ENCODE measurements at places on chromosomes 2 and 18. TPM values are rescaled to one million over a fixed set of nuclear protein-coding genes. Genes with fewer than 3 reads are reported as not detected.

GRCh38 chr2:233311241-233311926, 3.8 kb downstream of the SAG start:
- no peak for DNase-seq

GRCh38 chr18:34965108-34965507, 76.1 kb upstream of the MAPRE2 start:
- no peak for DNase-seq

DNA sequence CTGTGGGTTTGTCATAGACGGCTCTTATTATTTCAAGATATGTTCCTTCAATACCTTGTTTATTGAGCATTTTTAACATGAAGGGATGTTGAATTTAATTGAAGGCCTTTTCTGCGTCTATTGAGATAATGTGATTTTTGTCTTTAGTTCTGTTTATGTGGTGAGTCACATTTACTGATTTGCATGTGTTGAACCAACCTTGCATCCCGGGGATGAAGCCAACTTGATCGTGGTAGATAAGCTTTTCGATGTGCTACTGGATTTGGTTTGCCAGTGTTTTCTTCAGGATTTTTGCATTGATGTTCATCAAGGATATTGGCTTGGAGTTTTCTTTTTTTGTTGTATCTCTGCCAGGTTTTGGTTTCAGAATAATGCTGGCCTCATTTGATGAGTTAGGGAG, 60.5 kb downstream of the GTF3C3 start:
- no peak for DNase-seq

- no peak for DNase-seq
Measured at GRCh38 chr18:3720159-3720558, 270.2 kb downstream of the TGIF1 start.

MALL gene
- 31.6 TPM for total RNA-seq

DNA sequence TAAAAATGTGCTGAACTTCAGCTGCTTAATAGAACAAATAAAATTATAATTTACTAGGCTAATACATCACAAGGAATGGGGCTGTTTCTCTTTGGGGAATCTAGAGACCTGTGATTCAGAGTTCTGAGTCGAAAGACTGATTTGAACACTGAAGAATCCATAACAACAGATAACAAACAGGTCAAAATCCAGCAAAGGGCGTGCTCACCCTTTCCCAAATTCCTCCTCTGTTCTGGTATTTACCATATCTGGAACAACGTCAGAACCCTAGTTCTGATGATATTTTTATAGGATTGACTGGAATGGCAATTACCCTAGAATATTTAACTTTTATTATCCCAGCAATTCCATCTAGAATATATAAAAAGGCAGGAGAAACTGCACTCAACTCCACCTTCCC, 66.0 kb upstream of the ITGA6 start:
- DNase-seq, result no peak

TTC31 gene
- 22.5 TPM for total RNA-seq

DNA sequence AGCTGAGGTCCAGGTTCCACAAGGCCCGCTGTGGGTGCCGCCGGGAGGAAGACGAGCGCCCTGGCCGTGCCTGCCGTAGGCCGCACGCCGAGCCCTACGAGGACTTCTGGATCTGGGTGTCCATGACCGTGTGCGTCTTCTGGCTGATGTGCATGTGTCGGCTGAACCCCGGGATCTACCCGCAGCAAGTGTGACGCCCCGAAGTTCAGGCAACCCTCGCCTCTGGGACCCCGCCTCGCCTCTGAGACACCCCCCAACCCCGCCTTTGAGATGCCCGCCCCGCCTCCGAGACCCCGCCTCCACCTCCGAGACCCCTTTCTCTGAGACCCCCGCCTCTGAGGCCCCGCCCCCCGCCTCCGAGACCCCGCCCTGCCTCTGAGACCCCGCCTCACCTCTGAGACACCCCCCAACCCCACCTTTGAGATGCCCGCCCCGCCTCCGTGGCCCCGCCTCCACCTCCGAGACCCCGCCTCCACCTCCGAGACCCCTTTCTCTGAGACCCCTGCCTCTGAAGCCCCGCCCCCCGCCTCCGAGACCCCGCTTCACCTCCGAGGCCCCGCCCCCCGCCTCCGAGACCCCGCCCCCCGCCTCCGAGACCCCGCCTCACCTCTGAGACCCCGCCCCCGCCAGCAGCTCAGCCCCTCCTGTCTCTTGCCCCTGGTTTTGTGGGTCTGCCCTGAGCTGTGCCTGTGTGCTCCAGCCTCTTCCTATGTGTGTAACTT, 3.7 kb downstream of the RTP5 start:
- no peak for DNase-seq

AQP12A gene
- total RNA-seq, result not detected

DNA sequence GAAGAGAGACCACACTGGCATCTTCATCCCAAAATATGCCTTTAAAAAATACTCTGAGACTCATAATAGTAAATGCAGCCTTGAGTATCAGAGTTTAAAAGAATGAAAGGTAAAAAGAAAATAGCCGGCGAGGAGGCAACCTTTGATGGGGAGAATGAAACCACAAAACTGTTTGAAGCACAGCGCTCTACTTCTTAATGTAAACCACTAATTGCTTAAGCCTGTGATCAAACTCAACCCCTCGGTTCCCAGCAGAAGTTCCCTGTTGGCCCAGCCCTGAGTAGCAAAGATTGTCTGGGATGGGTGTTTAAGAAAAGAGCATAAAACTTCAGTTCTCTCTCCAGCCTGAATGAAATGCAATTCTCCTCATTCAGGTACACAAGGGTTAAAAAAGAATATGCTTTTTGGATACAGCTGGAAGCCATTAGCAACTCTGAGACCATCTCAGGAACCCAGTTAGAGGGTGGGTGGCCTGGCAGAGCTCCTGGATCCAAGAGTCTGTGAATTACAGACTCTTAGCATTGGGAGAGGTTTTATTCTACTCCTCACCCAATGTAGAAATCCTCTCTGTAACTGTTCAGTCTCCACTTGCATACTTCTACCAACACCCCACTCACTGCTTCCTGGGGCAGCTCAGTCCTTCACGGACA, 44.8 kb downstream of the VIT start:
- no peak for DNase-seq

DNA sequence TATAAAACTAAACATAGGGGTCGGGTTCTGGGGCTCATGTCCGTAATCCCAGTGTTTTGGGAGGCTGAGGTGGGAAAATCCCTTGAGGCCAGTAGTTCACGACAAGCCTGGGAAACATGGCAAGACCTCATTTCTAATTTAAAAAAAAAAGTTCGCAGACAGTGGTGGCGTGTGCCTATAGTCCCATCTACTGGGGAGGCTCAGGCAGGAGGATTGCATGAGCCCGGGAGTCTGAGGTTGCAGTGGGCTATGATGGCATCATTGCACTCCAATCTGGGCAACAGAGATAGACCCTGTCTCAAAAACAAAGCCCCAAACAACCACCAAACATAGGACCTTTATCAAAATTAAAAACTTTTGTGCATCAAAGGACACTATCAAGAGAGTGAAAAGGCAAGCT, 9.8 kb upstream of the HAAO start:
- no peak for DNase-seq

CERKL gene
- 0.29 TPM for total RNA-seq

DNA sequence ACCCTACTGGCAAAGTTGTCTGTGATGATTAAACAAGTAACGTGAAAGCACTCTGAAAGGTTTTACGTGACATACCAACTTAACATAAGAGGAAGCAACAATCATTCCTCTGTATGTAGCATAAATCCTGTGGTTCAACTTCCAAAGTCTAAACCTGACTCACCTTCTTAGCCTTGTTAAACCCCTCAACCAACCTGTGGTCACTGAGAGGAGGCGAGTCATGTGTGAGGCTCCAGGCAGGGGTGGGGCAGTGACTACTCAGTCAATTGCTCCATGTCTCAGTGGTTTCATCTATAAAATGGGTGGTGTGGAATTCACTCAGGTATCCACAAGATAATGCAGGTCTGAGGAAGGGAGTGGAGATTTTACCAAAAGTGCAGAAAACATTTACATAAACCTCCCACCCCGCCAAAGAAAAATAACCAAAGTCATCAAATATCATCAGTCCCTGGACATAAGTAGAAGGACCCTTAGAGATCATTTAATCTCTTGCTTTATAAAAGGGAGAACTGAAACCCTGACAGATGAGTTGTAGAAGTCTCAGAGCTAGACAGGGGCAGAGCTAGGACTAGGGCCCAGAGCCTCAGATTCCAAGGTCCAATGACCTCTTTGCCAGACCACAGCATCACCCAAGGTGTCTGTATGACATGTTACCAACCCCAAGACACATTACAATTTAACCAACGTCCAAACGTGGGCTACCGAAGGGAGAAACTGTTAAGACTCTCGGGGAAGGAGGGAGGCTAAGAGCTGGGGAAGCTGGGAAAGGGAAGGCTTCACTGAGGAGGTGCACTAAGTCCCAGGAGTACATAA, 3.7 kb upstream of the PCBP1 start:
- no peak for DNase-seq

- DNase-seq, result no peak
Measured at GRCh38 chr2:200681697-200682096, 95.9 kb downstream of the AOX1 start.

GRCh38 chr18:22585821-22586220, 168.1 kb upstream of the CTAGE1 start:
- no peak for DNase-seq

- peak; percentile 57 for DNase-seq
Measured at GRCh38 chr18:77111449-77111848, 21.1 kb downstream of the MBP start.

- DNase-seq, result no peak
Measured at GRCh38 chr2:26086155-26086637, 52.3 kb downstream of the RAB10 start.

- DNase-seq, result no peak
Measured at GRCh38 chr2:200353120-200353519, 46.6 kb downstream of the SPATS2L start.

PCARE gene
- total RNA-seq, result not detected

DNA sequence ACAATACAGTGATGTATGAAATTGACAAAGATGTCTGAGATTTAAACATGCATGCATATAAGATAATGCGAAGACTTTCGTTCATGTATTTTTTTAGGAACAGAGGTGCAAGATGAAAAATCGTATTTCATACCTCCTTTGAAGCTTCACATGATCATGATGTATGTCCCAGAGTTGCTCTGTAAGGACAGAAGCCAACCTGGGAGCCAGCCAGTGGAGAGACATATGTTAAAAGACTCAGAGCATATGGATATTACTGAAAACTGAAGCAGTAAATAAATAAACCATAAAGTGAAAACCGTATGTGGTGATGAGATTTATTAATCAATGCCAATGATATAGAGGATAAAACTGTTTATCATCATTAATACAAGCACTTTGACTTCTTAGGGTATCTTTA, 424.4 kb upstream of the NETO1 start:
- DNase-seq, result no peak

DNA sequence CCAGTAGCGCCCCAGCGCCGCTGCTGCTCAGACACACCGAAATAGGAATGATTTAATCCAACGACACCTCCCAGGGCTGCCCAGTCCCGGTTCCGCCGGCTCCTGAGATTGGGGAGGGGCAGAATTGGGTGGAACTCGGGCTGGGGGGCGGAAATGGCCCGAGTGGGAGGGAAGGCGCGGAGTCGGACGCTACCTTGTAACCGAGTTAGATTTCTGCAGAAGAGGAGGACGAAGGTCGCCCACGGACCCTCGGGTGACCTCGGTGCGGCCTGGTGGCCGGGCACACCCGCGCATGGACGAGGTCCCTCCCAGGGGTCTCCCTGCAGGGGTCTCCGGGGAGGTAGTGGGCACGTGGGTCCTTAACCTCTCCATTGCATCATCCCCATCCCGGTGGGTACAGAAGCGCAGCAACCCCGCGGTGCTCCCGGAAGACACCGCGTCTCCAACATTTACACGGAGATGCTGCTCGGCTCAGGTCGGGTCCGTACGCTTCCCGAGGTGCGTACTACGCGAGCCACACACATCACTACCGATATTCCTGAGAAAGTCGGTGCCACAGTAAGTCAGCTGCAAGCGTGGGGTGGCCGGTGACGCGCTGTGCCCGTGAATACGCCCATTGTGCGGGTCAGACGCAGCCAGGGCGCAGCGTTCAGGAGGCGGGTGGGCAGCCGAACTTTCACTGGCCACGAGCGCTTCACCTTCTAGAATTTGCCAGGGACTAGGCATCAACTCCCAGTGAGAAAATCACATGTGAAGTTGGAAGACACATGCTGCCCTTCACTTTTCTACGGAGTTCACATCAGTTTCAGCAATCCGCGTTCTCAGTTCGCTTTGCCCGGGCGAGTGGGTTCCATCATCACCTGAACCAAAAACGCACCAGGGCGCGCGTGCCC, 3.0 kb downstream of the ZNF516 start:
- peak; percentile 73 for DNase-seq

GRCh38 chr2:29370173-29370572, 255.0 kb downstream of the CLIP4 start:
- no peak for DNase-seq

GRCh38 chr18:10010611-10011015, 96.8 kb downstream of the VAPA start:
- DNase-seq, result peak; percentile 81

GRCh38 chr2:36449213-36449612, 93.6 kb downstream of the CRIM1 start:
- DNase-seq, result no peak

GRCh38 chr18:9020221-9020620, 82.3 kb upstream of the NDUFV2 start:
- no peak for DNase-seq
